HFFc6 (cell line): ENCODE measurements at places on chromosomes 5 and 9. TPM values are rescaled to one million over a fixed set of nuclear protein-coding genes. Genes with fewer than 3 reads are reported as not detected.

Gene PFN3
- not detected in 3 replicates for total RNA-seq

Gene MRPL22
- total RNA-seq = 49.9 and 60.9 TPM in 2 replicates

Gene CHSY3
- total RNA-seq = 0.05 to 0.19 TPM in 2 of 3 replicates, not detected in the other

Gene MPDZ
- total RNA-seq = 25.9 to 26.8 TPM (median 26.2 TPM) in 3 replicates

GRCh38 chr5:98902733-98903132 is 26.1 kb downstream of the CHD1 start:
- peak; percentile 48 for DNase-seq
